ENCODE measurements at places on chromosomes 7 and 10.

DNA sequence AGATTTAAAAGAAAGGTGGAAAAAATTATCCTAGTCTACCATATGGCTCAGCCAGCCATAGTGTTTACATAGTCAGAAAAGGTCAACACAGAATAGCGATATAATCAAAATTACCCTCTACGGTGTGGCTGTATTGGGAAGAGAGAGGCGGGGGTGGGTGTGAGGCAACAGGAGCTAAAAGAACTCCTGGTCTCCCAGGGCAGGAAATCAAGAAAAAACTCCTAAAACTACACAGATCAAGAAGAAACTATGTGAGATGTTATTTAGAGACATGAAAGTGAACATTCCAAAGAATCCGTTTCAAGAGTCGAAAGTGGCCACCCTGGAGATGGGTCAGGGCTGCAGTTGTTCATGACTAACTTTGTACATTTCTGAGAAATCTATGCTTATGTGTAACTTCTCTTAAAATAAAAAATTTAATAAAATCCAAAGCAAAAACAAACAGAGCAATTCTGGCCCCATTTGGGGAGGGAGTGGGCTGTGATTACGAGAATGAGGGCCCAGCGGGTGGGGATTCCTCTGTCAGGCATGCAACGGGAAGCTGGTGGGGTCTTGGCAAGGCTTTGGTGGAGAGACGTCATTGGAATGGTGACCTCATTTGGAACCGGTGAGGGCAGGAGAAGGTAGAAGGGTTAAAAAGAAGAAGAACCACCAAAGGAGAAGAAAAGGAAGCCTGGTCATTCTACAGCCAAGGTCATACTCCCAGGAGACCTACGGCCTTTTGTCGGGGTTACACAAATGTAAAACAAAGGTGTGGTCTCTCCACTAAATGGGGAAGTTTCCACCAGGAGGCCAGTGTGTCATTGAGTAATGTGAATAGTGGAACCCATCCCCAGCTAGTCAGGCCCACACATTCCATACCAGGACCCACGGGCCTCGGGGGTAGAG, 71.2 kb upstream of the DUSP5 start:
- H3K36me3 ChIP-seq = no peaks in the 10 kb centered on the region
- no peak for DNase-seq
- peaks cover 28% of the 10 kb centered on the region for H3K4me1 ChIP-seq
- H3K27me3 ChIP-seq = peaks cover 2% of the 10 kb centered on the region
- peak overlapping the region; percentile 98 for H3K27ac ChIP-seq

GRCh38 chr10:90805206-90805605, 52.6 kb downstream of the HTR7 start:
- no peaks in the 10 kb centered on the region for H3K36me3 ChIP-seq

DNA sequence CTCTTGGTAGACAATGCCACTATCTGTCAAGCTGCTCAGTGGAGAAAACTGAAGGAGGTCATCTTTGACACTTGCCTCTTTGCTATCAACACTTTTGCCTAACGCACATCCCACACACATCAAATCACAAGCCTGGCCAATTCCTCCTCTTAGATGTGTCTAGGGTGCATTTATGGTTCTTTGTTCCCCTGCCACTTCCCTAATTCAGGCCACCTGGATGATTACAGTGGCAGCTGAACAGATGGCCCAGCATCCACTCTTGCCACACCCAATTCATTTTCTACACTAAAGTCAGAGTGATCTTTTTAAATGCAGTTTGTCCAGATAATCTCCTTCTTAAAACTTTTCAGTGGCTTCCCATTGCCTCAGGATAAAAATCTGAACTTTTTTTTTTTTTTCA, 58.6 kb downstream of the LAMB4 start:
- peaks cover 3% of the 10 kb centered on the region for H3K4me1 ChIP-seq
- H3K27me3 ChIP-seq = no peaks in the 10 kb centered on the region
- no peaks in the 10 kb centered on the region for H3K36me3 ChIP-seq
- DNase-seq = no peak
- no peak overlapping the region for H3K4me3 ChIP-seq

DNA sequence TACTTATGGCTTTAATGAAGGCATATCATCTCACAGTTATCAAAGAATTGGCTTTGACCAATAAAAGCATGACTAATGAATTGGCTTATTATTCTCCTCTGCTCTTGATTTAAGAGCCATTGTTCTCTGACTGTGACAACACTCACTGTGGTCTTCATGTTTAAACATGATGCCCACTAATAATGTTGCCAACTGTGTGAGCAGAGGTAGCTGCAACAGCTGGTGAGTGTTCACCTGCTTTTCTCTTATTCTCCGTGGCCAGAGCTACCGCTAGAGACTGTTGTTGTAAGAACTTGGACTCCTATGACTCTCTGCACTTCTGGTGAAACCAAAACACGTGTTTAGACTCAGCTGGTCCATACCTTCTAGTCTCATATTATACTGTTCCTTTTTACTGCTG, 335.9 kb downstream of the XPNPEP1 start:
- H3K36me3 ChIP-seq = no peaks in the 10 kb centered on the region
- DNase-seq = no peak
- no peak overlapping the region for H3K27ac ChIP-seq
- no peak overlapping the region for H3K4me3 ChIP-seq
- no peaks in the 10 kb centered on the region for H3K4me1 ChIP-seq
- no peaks in the 10 kb centered on the region for H3K27me3 ChIP-seq

DNA sequence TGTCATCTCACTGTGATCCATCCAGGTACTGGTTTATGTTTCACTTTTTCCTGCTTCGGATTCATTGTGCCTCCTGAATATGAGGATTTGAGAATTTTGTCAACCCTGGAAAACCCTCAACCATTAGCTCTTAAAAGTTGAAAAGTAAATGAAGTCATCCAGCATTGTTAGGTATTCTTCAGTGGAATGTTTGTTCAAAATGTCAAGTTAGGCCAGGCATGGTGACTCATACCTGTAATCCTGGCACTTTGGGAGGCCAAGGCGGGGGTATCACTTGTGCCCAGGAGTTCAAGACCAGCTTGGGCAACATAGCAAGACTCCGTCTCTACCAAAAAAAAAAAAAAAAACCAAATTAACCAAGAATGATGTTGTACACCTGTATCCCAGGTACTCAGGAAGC, 222.1 kb downstream of the NSUN6 start:
- no peak for DNase-seq
- H3K36me3 ChIP-seq = no peaks in the 10 kb centered on the region
- no peak overlapping the region for H3K4me3 ChIP-seq

DNA sequence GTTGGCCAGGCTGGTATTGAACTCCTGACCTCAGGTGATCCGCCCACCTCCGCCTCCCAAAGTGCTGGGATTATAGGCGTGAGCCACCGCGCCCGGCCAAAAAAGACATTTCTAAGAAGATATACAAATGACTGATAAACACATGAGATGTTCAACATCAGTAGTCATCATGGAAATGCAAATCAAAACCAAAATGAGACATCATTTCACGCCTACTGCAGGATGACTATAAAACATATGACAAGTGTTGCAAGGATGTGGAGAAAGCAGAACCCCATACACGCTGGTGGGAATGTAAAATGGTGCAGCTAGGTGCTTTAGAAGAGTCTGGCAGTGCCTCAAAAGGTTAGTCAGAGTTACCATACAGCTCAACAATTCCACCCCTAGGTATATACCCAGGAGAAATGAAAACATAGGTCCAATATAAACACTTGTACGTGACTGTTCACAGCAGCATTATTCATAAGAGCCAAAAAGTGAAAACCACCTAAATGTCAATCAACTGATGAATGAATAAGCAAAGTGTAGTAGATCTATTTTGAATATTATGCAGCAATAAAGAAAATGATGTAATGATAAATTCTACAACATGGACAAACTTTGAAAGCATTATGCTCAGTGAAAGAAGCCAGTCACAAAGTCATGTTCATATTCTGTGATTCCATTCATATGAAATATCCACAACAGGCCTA, 24.5 kb downstream of the TMEM209 start:
- no peak overlapping the region for H3K4me3 ChIP-seq
- no peak overlapping the region for H3K27ac ChIP-seq
- DNase-seq = peak; percentile 3
- H3K36me3 ChIP-seq = peaks cover 66% of the 10 kb centered on the region
- no peaks in the 10 kb centered on the region for H3K27me3 ChIP-seq
